ENCODE measurements at places on chromosomes 6 and 20.

DNA sequence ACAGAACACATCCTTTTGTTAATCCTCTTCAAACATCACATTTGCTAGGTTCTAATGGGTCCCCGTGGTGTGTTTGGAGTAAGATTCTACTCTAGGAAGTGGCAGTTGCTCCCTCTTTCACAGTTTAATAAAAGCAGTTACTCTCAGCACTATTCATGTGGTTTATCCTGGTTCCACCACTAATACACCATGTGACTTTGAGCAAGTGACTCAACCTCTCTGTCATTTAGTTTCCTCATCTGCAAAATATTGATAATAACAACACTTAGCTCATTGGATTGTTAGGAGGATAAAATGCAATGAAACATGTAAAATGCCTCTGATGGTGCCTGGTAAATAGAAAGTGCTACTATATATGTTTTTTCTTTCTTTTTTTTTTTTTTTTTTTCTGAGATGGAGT is 488.0 kb upstream of the NOX3 start:
- no peak overlapping the region for H3K4me3 ChIP-seq
- DNase-seq: no peak
- H3K27ac ChIP-seq: no peak overlapping the region
- no peaks in the 10 kb centered on the region for H3K27me3 ChIP-seq
- H3K36me3 ChIP-seq: no peaks in the 10 kb centered on the region

- H3K27me3 ChIP-seq: peaks cover 23% of the 10 kb centered on the region
- no peak overlapping the region for H3K4me3 ChIP-seq
- no peak for DNase-seq
- H3K27ac ChIP-seq: no peak overlapping the region
- peaks cover 3% of the 10 kb centered on the region for H3K4me1 ChIP-seq
Measured at GRCh38 chr6:36350681-36351571, 14.2 kb upstream of the BNIP5 start.

- H3K4me1 ChIP-seq: no peaks in the 10 kb centered on the region
- H3K27ac ChIP-seq: no peak overlapping the region
- peaks cover 50% of the 10 kb centered on the region for H3K27me3 ChIP-seq
- H3K4me3 ChIP-seq: no peak overlapping the region
Measured at GRCh38 chr20:2544211-2544610, 7.8 kb downstream of the TMC2 start.

GRCh38 chr6:161233986-161234661 is 39.7 kb downstream of the AGPAT4 start:
- H3K27ac ChIP-seq: no peak overlapping the region
- H3K4me1 ChIP-seq: peaks cover 16% of the 10 kb centered on the region
- H3K4me3 ChIP-seq: no peak overlapping the region

- H3K27me3 ChIP-seq: no peaks in the 10 kb centered on the region
- H3K27ac ChIP-seq: no peak overlapping the region
- H3K4me3 ChIP-seq: no peak overlapping the region
- no peak for DNase-seq
- no peaks in the 10 kb centered on the region for H3K36me3 ChIP-seq
Measured at GRCh38 chr20:10788055-10788454, 114.3 kb upstream of the JAG1 start.

DNA sequence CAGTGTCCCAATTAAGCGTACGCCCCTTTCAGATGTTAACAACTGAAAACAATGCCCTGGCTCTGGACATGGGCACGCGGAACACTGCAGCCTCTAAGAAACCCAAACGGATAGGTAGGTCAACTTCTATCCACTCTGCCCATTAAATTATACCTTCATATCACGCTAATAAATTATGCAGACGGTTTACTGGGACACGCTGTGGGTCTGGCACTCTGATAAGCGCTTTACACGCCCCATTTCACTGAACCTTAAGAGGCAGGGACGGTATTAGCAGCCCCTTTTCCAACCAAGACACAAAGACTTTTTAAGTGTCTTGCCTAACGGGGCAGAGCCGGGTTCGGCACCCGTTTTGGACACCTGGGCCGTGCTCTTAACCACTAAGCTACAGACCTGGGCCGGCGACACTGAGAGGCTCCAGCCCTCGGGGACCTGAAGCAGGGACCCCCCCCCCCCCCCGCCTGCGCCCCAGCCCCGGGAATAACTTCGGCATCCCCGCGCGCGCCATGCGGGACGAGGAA is 744 bp downstream of the STAU1 start:
- DNase-seq: peak; percentile 48
- peaks cover 22% of the 10 kb centered on the region for H3K36me3 ChIP-seq
- H3K4me3 ChIP-seq: peak overlapping the region; percentile 91
- peaks cover 40% of the 10 kb centered on the region for H3K4me1 ChIP-seq

GRCh38 chr6:21955053-21955595 is 341.7 kb downstream of the PRL start:
- H3K4me1 ChIP-seq: no peaks in the 10 kb centered on the region
- no peak overlapping the region for H3K27ac ChIP-seq
- H3K36me3 ChIP-seq: no peaks in the 10 kb centered on the region
- no peak overlapping the region for H3K4me3 ChIP-seq

DNA sequence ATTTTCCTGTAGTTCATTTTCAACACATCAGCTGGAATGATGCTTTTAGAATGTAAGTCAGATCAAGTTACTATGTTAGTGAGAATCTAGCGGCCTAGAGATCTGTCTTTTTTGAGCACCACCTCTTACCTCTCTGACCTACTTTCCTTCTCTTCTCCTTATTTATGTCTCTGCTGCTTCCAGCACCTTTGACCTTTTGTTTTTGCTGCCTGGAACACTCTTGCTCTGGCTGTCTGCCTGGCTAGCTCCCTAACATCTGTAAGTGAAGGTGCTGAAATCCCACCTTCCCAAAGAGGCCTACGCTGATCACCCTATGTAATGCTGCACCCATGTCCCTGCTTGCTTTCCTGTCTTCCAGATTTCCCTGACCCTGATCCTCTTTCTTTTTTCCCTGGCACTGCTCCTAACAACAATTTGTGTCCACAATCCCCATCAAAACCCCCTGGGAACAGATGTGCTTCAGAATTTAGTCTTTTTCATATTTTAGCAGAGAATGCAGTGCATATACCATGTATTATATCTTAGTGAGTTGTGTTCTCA is 87.8 kb downstream of the RFPL4B start:
- no peaks in the 10 kb centered on the region for H3K36me3 ChIP-seq
- no peak for DNase-seq
- H3K4me3 ChIP-seq: no peak overlapping the region

GRCh38 chr6:126620719-126621118 is 280.8 kb downstream of the CENPW start:
- H3K4me3 ChIP-seq: no peak overlapping the region
- H3K36me3 ChIP-seq: no peaks in the 10 kb centered on the region
- no peaks in the 10 kb centered on the region for H3K27me3 ChIP-seq
- H3K27ac ChIP-seq: no peak overlapping the region

- no peak overlapping the region for H3K4me3 ChIP-seq
- H3K27ac ChIP-seq: no peak overlapping the region
- H3K4me1 ChIP-seq: no peaks in the 10 kb centered on the region
Measured at GRCh38 chr20:61162451-61162850, 89.6 kb upstream of the CDH4 start.

DNA sequence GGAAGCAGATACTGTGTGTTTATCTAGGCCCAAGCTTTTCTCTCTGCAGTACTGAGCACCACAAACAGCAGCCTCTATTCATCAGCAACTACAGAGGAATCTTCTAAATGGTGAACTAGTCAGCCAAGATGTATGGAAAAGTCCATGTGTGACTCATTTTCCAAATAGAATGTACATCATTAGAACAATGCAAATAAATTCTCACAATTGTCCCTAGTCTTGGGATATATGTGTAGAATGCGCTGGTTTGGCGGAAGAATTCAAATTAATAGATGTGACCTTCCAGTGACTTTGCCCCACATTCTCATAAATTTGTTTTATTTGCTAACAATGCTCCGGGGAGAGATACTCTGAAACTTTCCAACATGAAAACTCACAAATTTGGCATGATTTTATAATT is 436.2 kb downstream of the CBLN4 start:
- no peak for DNase-seq
- no peaks in the 10 kb centered on the region for H3K4me1 ChIP-seq
- H3K4me3 ChIP-seq: no peak overlapping the region
- H3K36me3 ChIP-seq: no peaks in the 10 kb centered on the region
- H3K27ac ChIP-seq: no peak overlapping the region

DNA sequence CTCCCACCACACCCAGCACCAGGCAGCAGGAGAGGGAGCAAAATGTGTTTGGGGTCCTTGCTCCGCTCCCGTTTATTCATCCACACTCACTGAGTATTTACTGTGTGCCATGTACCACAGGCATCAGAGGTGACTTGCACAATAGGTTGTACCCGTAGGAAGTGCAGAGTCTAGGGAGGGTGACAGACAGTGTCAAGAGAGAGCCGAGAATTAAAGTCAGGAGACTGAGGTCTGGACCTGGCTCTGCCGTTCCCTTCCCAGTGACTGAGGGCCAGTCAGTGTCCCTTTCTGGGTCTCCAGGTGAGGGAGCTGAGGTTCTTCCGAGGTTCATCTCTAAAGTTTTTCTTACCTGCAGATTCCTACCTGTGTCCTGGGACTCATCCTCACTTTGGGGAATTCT is 22.3 kb downstream of the TTBK1 start:
- no peak overlapping the region for H3K4me3 ChIP-seq
- H3K4me1 ChIP-seq: peaks cover 6% of the 10 kb centered on the region
- H3K27ac ChIP-seq: no peak overlapping the region
- H3K27me3 ChIP-seq: peaks cover 24% of the 10 kb centered on the region

- DNase-seq: no peak
- peaks cover 2% of the 10 kb centered on the region for H3K4me1 ChIP-seq
- no peak overlapping the region for H3K27ac ChIP-seq
- no peaks in the 10 kb centered on the region for H3K27me3 ChIP-seq
- H3K36me3 ChIP-seq: peaks cover 12% of the 10 kb centered on the region
Measured at GRCh38 chr6:158143700-158144099, 24.4 kb downstream of the SERAC1 start.

DNA sequence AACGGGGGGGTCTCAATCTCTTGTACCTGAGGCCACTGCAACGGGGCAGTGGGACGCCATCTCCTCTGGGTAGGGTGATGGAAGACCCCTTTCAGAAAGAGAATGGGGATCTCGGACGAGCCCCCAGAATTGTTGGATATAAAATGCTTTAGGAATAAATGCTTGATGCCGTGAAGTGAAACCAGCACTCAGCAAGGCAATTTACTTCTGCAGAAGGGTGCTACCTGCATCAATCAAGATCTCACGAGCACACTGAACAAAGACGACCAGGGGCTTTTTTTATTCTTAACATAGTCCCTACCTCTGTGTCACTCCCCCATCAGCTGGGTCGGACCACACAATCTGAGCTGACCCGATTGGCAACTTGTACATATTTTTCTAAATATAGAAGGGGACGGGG is 203.6 kb upstream of the TBX18 start:
- H3K36me3 ChIP-seq: no peaks in the 10 kb centered on the region
- H3K4me1 ChIP-seq: no peaks in the 10 kb centered on the region
- DNase-seq: no peak
- no peak overlapping the region for H3K27ac ChIP-seq
- no peak overlapping the region for H3K4me3 ChIP-seq

GRCh38 chr6:46501136-46502089 is 10.2 kb upstream of the RCAN2 start:
- H3K27me3 ChIP-seq: peaks cover 39% of the 10 kb centered on the region
- H3K4me3 ChIP-seq: no peak overlapping the region
- no peaks in the 10 kb centered on the region for H3K36me3 ChIP-seq
- H3K4me1 ChIP-seq: no peaks in the 10 kb centered on the region

DNA sequence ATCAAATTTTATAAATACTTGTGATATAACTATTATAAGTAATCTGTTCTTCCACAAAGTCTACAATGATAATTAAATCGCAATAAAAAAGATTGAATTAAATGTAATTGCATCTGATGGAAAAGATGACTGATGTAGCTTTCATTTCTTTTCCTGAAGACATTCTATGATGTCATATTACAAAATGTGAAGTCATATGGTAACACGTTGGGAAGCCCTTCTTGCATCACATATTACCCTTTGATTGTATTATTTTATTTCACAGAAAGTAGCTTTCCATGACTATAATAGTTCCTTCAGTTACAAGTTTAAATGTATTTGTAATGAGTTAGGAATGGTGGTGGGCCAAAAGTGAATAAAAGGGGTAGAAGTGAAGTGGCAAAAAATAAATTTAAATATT is 19.0 kb upstream of the OR2B2 start:
- H3K27ac ChIP-seq: no peak overlapping the region
- peaks cover 14% of the 10 kb centered on the region for H3K27me3 ChIP-seq
- no peak for DNase-seq
- no peak overlapping the region for H3K4me3 ChIP-seq
- H3K36me3 ChIP-seq: no peaks in the 10 kb centered on the region
- H3K4me1 ChIP-seq: no peaks in the 10 kb centered on the region

- H3K27me3 ChIP-seq: peaks cover 2% of the 10 kb centered on the region
- H3K36me3 ChIP-seq: no peaks in the 10 kb centered on the region
- no peak for DNase-seq
- no peak overlapping the region for H3K4me3 ChIP-seq
Measured at GRCh38 chr6:34447386-34447785, 18.5 kb upstream of the PACSIN1 start.

DNA sequence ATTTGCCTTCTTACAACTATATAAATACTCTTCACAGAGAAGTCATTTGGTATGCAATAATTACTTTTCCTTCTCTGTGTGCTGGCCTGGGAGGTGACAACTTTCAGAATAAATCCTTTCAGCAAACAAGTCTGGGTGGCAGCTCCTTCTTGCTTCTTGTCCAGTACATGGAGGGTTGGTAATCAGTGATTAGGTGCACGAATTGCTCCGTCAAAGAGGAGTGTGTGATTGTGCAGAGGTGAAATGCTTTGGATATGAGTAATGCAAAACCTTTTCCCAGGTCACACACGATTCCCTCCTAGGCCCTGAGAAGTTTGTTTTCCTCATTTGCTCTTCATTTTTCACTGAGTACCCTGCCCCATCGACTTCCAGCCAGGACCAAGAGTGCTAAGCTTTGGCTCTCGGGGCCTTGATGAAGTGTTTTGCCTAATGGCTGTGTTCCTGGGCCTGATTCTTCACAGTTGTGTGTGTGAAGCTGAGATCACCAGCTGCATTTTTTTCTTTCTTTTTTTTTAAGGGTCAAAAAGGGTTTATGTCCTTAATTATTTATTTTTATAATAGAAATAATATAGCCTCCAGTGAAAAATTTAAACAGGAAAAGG is 216.5 kb downstream of the ZMYND8 start:
- no peak for DNase-seq
- peaks cover 22% of the 10 kb centered on the region for H3K27me3 ChIP-seq
- H3K4me3 ChIP-seq: no peak overlapping the region

DNA sequence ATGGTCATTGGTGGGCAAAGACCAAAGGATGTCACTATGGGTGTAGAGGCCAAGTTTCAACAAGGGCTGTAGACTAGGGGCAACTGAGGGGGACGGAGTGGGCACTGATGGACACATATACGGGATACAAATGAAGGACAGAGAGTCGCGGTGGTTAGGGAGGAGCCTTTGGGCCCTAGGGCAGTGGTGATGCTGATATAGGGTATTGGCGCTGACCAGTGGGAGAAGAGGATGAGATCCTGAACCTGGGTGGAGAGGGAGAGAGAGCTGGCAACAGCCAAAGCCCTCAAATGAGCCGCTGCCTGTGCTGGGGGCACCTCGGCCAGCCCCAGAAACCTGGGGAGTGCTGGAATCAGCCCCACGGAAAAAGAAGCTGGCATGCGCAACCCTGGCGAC is 1.6 kb downstream of the CDH22 start:
- H3K36me3 ChIP-seq: no peaks in the 10 kb centered on the region
- DNase-seq: no peak
- no peak overlapping the region for H3K4me3 ChIP-seq
- H3K4me1 ChIP-seq: peaks cover 4% of the 10 kb centered on the region
